Mesenchymal stem cell (in vitro differentiated cells and primary cell): ENCODE measurements at places on chromosomes 2 and 18.

GRCh38 chr18:23238651-23239349, 103.5 kb downstream of the CABLES1 start:
- DNase-seq, result peak; percentile 15

GRCh38 chr18:51138936-51139335, 58.5 kb downstream of the MEX3C start:
- DNase-seq, result no peak

GRCh38 chr2:120440521-120441350, 94.8 kb downstream of the INHBB start:
- no peak for DNase-seq

- DNase-seq, result no peak
These were observed 103.4 kb upstream of the HAAO start for GRCh38 chr2:42895791-42896135.

GRCh38 chr18:58394602-58395425, 234.1 kb downstream of the ALPK2 start:
- peak; percentile 21 for DNase-seq

DNA sequence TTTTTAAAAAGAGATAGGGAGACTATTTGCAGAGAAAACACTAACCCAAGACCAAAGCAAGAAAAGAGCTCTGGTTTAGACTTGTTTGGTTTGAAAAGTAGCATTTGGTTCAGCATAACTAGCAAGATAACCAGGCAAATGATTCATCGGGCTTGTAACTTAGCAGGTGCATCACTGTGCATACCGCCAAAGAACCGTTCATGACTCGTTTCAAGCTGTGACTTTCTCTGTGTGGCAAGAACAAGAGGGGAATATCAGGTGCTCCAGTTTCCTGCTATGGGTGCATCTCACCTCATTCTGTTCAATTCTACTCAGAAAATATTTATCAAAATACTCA, 244.9 kb downstream of the ETAA1 start:
- no peak for DNase-seq

GRCh38 chr2:22199994-22200393, 1076.2 kb downstream of the TDRD15 start:
- DNase-seq, result no peak

GRCh38 chr2:64989982-64990614, 899 bp downstream of the SLC1A4 start:
- peak; percentile 18 for DNase-seq

DNA sequence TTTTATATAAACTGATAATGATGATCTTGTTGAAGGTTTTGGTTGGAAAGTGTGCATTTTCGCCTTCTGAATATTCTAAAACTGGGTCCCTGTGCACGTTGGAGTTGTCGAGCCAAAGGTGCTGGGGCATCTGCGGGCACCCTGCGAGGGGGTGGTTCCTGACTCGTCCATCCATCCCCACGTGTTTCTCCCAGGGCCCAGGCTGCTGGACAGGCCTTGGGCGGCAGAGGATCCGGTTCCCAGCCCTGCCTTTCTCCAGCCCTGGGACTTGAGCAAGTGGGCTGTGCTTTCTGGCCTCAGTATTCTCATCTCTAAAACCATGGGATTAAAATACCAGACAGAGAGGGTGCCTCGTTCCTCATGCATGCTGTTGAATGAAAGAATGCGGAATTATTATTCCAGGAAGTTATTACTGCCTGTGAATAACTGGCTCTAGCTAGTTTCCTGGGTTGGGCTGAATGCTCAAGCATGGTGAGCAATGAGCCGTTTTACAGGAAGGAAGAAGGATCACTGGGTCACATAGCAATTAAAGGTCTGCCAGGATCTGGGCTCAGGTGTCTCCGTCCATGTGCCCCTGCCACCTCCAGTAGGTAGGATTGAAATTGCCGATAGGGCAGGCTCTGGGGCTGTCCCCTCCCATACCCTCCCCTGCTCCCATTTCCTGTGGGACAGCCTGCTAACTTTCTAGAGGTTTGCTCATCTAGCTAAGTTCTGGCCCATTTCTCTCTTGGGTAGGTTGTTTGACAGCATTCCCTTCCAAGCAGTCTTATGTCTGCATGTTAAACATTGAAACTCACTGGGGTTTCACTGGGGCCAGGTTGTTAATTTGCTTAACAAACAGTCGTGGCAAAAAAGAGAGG, 77.2 kb upstream of the HS6ST1 start:
- DNase-seq, result peak; percentile 11

DNA sequence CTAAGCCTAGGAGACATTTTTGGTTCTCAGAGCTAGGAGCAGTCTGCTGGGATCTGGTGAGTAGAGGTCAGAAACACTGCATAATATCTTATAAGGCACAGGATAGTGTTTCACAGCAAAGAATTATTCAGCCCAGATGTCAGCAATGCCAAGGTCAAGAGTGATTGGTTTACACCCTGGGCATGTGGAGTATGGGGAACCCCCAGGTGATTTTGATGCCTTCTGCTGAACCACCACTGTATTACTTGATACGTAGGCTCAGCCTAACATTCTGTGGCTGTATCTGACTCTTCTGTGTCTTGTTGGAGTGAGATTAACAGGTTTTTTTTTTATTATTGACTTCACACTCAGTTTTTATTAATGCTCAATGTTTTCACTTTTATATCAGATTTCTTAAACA, 6.0 kb downstream of the DDX18 start:
- DNase-seq, result no peak

DNA sequence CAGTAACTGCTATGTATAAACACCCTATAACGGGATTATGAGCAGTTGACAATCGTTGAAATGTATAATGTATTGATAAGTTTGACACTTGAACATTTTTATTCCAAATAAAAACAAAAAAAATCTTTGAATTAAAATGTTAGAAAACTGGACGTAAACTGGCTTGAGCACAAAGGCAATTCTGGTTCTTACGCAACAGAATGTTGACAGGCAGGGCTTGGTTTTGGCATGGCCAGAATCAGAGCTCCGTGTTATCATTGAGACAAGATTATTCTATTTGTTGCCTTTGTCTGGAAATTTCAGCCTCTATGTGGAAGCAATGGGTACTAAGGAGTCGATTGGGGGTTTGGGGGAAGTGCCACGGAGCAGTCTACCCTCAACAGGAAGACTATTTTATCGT, 1028.6 kb upstream of the ZEB2 start:
- DNase-seq, result no peak

DNA sequence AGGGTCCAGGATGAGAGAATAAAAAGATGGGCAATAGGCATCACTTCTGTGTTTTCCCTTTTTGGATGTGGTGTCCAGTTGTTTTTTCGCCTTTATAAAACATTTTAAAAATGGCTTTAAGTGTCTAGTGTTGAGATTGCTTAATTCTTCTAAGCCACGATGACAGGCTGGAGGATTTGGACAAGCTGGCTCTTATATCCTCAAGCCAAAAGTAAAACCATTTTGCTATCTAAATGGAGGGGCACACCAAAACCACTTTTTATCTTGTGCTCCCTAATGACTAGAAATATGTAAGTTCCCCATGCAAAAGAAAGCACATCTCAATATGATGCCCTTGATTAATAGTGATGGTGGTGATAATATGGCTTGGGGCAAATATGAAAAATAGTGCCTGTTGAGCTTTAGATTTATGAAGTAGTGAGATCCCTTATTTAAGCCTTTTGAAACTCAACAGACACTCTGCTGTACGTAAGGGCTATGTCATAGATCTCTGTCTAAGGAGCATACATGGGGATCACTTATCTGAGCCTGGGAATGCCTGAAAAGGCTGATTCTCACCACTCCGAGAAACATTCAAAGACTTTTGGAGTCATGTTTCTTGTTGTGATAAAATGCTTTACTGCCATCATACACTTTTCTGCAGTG, 185.5 kb downstream of the KCNS3 start:
- DNase-seq, result peak; percentile 91

GRCh38 chr2:67612576-67613042, 215.5 kb downstream of the ETAA1 start:
- DNase-seq, result peak; percentile 33

GRCh38 chr2:211159972-211160371, 603.6 kb downstream of the CPS1 start:
- DNase-seq, result no peak

DNA sequence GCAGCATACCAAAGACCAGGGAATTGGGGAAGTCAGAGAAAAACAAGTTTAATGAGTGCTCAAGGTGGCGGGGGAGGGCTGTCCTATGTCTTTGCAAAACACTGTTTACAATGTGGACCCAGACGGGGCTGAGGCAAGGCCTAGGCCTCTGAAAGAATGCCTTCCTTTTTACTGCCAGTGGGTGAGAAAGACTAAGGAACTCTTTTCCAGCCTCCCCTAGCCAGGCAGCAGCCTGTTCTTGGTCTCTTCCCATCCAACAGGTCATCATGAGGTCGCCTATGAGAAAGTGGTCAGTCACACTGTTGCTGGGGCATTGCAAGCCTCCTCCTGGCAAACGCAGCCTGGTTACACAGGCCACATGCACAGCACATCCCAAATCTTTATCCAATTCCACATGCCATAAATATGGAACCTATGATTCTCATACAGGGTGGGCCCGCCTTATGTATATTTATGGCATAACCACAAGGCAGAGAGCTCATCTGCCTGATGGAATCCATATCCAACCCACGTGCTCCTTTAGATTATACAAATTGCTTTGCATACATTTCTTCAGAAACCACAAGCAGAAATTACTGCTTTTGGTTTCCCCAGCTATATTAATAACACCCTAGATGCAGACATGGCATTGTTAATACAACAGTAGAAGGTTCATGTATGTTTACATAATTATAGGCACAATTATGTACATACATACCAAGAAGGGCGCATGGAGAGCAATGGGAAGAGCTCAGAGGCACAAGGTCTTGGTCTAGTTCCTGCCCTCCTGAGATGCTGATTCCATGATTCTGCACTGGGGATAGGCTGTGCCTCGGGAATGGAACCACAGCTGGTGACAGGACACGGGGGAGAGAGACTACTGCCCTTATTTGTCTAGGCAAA, 48.6 kb downstream of the NRP2 start:
- peak; percentile 79 for DNase-seq

DNA sequence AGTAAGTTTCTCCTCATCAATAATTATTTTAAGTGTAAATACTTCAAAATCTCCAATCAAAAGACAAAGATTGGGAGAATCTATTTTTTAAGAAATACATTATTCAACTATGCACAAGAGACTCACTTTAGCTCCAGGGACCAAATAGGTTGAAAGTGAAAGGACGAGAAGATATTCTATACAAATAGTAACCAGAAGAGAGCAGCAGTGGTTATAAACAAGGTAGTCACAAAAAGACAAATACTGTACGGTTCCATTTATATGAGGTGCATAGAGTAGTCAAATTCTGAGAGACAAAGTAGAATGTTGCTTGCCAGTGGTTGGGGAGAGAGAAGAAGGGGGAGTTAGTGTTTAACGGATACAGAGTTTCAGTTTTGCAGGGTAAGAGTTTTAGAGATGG, 69.8 kb downstream of the POU3F3 start:
- DNase-seq, result no peak

- peak; percentile 36 for DNase-seq
These were observed 66.6 kb downstream of the CTIF start for GRCh38 chr18:48605408-48605845.

DNA sequence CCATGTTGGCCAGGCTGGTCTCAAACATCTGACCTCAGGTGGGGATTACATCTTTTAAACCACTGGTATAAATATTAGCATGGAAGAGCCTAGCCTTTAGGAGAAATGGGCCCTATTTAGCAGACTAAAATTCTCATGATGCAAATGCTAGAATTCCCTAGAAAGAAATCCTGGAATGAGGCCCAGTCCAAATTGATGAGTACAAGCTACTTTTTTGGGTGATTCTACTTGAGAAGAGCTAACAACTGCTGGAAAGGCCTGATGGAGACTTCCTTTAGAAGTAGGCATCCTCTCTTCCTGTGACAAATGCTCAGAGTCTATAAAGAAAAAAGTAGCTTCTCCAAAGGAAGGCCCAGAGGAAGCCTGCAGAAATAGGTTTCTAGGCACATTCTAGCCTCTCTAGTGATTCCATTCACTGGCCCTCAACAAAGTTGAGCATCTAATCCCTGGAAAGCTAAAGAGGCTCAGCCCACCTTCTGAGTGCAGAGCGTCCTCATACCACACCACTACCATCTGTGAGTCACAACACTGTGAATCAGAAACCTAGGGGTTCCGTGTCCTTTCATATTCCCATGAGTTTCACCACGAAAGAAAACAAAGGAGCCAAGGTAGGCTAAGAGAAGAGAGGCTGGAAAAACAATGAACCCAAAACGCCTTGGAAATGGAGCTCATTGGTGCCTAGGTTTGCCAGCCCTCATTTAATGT, 183.1 kb downstream of the C1D start:
- DNase-seq, result peak; percentile 47

GRCh38 chr2:190766595-190766994, 114.0 kb upstream of the GLS start:
- DNase-seq, result no peak

DNA sequence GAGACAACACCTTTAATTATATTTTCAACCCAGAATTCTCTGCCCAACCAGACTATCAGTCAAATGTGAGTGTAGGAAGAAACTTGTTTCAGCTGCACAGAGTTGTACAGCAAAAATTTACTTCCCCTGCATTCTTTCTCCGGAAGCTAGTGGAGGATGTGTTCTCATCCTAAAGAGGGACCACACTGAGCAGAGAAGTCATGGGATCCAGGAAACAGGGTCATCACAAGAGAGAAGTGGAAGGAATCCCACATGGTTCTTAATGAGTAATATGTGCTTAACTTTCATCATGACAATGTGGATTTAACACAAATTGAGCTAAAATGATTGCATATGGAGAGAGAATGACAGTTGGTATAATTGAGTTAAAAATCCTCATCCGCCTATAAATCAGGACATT, 78.2 kb downstream of the INPP4A start:
- DNase-seq, result peak; percentile 40

DNA sequence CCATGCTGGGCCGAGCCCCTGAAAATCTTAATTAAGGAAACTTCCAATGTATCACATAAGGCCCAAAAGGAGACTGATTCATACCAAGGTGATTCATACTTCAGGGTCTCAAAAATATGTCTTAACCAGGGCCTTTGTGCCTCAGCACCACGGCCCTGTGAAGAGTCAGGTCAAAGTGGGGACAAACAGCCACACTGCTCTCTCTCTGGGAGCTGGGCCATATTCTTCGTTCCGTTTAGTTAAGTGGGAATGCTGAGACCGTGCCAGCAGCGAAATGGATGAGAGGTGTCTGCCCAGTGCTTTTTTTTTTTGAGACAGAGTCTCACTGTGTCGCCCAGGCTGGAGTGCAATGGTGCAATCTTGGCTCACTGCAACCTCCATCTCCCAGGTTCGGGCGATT, 9.3 kb upstream of the PTMA start:
- DNase-seq, result no peak

DNA sequence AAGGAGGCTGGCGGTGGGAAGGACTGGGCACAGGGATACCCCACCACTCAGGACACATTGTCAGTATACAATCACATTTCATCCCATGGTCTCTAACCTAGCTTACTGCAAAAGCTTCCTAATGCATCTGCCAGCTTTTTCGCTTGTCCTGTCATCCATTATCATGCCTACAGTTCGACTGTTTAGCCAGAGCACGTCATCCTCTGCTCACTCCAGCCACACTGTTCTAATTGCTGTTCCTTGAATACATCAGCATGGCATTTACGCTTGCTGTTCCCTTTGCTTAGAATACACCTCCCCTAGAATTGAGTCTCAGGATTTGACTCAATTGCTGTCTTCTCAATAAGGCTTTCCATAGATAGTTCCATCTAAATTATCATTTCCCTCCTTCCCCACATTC, 166.3 kb downstream of the CCDC148 start:
- no peak for DNase-seq
